Stimulated activated CD8-positive, alpha-beta memory T cell treated with anti-CD3 and anti-CD28 coated beads, Interleukin-4, amount 100 ng/mL, for 4 hours (primary cell): ENCODE measurements at places on chromosomes 6 and 20.

DNA sequence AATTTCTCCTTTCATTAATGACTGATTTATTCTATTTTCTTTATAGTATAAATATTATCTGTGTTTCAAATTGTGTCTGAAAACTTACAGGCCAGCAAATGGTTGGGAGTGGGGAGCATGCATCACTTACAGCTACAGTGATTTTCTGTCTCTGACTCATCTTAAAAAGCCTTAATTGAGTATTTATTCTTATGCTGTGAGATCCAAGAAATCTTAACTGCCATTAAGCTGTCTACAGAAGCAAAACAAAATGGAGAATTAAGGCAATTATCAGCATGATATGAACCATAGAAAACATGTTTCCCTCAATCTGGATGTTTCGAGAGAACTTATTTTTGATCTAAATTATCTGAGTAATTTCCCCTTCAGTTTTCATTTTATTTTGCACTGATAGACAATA, 831.2 kb downstream of the KIF16B start:
- no peak for DNase-seq

GRCh38 chr6:114319749-114320148, 23.1 kb downstream of the HS3ST5 start:
- no peak for DNase-seq

GRCh38 chr20:14744723-14745122, 407.3 kb upstream of the FLRT3 start:
- DNase-seq, result no peak

GRCh38 chr20:7240490-7240889, 473.0 kb downstream of the BMP2 start:
- DNase-seq, result no peak
